Activated T-helper 2 cell treated with anti-CD3 and anti-CD28 coated beads, Interferon-gamma antibody, Interleukin-2, Interleukin-4, amounts not matched to agents 10 μg/mL and 5 μg/mL and 100 μg/mL, durations not matched to agents 14 hours and 24 hours and 36 hours (primary cell): ENCODE measurements at places on chromosomes 2 and 18. TPM values are rescaled to one million over a fixed set of nuclear protein-coding genes. Genes with fewer than 3 reads are reported as not detected.

Gene GNAL
- 0.14 and 0.52 TPM in 2 replicates for total RNA-seq

GRCh38 chr2:17578466-17578928, 38.0 kb downstream of the VSNL1 start:
- DNase-seq, result no peak

Gene CLEC4F
- total RNA-seq, result 0.11 TPM in 1 of 2 replicates, not detected in the other

GRCh38 chr2:68000170-68000825, 62.5 kb downstream of the C1D start:
- no peak for DNase-seq

DNA sequence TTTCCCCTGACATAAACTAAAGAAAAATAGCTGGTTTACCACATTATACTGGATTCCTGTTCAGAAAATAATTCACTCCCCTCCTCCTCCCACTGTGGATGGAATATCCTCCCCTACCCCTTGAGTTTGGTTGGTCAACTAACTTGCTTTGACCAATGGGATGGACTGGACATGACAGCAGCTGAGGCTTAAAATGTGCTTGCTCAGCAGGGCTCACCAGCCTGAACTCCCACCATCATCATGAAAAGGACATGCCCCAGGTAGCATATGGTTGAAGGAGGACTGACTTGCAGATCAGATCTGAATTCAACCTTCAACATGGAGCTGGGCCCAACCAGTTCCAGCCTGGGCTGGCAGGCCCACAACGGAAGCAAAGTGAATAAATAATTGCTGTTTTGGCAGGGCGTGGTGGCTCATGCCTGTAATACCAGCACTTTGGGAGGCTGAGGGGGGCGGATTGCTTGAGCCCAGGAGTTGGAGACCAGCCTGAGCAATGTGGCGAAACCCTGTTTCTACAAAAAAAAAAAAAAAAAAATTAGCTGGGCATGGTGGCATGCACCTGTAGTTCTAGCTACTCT, 284.4 kb downstream of the AFF3 start:
- DNase-seq, result no peak

Gene TTC39C
- 14.3 and 20.1 TPM in 2 replicates for total RNA-seq

DNA sequence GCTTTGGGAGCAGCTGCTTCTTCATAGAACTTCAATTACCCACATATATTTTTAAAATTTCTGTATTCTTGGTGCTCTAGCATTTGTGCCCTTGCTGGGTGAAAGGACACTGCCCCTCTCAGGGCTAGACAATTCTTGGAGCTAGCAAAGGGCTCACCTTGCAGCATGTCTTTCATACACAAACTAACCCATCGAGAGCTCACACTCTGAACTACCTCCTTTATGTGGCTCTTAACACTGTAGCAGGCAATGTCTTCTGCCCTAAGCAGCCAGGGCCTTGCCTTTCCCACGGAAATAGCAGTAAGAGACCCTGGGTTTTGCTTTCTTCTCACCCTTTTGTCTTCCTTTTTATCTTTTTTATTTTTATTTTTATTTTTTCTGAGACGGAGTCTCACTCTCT, 234.0 kb downstream of the ACTR3 start:
- DNase-seq, result no peak

GRCh38 chr2:121075641-121076497, 209.1 kb downstream of the TFCP2L1 start:
- no peak for DNase-seq

DNA sequence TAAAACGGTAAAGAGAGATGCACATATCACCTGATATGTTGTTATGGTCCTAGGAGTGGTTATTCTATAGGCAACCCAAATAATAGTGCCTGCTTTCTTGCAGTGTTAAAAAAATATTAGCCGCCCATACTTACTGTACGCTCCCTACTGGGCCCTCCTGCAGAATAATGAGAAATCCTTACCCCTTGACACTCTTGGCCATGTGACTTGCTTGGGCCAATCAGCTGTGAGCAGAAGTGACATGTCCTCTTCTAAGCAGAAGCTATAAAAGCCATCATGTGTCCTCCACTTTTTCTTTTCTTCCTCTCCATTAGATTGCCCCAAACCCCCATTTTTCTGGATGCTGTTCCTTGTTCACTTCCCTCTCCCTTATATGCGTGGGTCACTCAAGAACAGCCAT, 90.5 kb upstream of the SPRED2 start:
- DNase-seq, result no peak

Gene CTAGE1
- 0.07 TPM in 1 of 2 replicates, not detected in the other for total RNA-seq

- no peak for DNase-seq
Observed at GRCh38 chr18:3107740-3108151, 94.8 kb upstream of the LPIN2 start.

Gene SKA1
- total RNA-seq, result 23.5 and 23.6 TPM in 2 replicates

DNA sequence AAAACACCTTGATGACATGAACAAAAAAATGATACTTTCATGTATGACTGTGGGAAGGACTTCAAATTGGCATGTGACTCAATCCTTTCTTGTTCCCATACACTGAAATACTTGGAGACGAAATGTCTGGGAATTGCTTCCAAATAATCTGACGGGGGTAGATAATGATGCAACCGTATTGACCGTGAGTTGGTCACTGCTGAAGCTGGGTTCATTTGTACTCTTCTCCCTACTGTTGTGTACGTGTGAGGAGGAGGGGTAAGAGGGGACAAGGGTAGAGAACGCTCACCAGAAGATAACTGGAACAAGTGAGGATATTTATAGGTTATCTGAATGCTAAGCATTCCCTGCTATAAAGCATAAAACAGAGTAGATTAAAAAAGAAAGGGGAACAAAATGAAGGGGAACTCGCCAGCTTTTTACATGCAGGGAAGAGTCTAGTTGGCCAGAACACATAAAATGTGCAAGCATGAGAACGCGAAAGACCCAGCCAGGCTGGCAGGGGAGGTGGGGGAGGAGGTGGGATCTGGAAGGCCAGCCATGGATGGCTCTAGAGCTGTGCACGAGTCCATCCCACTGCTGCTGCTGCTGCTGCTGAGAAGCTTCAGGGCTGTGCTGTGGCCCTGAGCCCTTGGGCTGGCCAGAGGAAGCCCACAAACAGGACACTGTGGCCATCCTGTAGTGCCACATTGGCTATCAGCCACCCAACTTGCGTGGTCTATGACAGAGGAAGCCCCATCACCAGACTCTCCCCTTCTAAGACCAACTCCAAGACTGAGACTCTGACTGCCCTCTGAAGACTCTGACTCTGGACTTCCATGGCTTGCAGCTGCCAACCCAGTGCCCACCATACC, 15.2 kb upstream of the CETN1 start:
- DNase-seq, result no peak

Gene SLC4A3
- 0.07 and 0.14 TPM in 2 replicates for total RNA-seq

Gene CYP27A1
- total RNA-seq, result not detected in 2 replicates

GRCh38 chr2:151269798-151270568, 8.3 kb upstream of the RBM43 start:
- no peak for DNase-seq

GRCh38 chr2:226256237-226256636, 543.4 kb downstream of the IRS1 start:
- no peak for DNase-seq

Gene SLC5A7
- total RNA-seq, result not detected in 2 replicates

DNA sequence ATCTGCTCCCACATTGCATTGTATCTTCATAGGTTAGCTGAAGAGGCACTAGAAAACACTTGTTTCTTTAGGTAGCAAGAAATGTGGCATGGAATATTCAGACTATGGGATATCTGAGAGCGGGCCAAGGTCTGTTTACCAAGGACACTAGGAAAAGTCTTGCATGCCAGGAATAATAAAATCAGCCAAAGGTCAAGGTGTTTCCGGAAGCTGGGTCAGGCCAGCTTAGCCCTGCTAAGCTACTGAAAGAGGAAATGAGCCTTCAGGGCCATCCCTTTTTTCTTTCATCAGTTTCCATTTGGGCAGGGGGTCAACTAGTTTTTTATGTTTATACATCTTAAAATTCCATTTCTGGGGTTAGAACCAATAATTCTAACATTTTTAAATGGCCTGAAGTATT, 101.1 kb downstream of the DPP4 start:
- no peak for DNase-seq

- DNase-seq, result no peak
Observed at GRCh38 chr2:200397785-200398184, 91.3 kb downstream of the SPATS2L start.

DNA sequence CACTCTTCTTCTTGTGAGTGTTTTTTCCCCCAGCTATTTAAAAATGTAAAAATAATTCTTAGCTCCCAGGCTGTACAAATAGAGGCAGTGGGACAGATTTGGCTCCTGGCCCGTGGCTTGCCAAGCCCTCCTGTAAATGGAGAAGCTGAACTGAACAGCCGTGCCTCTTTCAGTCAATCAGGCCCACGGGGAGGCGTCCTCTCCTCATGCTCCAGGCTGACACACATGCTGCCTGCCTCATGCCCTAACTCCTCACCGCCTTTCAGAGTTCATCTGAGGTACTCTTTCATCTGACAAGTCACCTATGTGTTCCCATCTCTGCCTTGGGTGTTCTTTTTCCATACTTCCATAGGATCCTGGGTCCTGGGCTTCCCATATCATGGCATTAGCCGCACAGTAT, 58.9 kb downstream of the BMP10 start:
- no peak for DNase-seq

Gene SPATA3
- not detected in 2 replicates for total RNA-seq

GRCh38 chr2:11004199-11004598, 92.5 kb downstream of the KCNF1 start:
- DNase-seq, result no peak

Gene MYO5B
- total RNA-seq, result not detected in 2 replicates

DNA sequence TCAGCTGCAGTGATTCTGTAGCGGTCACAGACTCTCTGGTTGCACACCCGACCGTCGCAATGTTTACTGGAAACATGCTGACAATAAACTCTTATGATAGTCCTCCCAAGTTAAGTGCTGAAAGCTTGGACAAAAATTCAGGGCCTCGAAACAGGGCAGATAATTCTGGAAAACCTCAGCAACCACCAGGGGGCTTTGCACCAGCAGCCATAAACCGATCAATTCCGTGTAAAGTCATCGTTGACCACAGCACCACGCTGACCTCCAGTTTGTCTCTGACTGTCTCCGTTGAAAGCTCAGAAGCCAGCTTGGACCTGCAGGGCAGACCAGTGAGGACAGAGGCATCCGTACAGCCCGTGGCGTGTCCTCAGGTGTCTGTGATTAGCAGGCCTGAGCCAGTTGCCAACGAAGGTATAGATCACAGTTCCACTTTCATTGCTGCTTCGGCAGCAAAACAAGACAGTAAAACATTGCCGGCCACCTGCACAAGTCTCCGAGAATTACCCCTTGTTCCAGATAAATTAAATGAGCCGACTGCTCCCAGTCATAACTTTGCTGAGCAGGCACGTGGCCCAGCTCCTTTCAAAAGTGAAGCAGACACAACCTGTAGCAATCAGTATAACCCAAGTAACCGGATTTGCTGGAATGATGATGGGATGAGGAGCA, 166.1 kb downstream of the ASXL3 start:
- no peak for DNase-seq

GRCh38 chr2:182758379-182758778, 42.3 kb downstream of the DNAJC10 start:
- DNase-seq, result no peak

GRCh38 chr2:20291106-20291564, 59.5 kb downstream of the PUM2 start:
- no peak for DNase-seq

Gene PPM1B
- 43.6 and 45.9 TPM in 2 replicates for total RNA-seq

GRCh38 chr2:10473121-10473756, 25.1 kb upstream of the ODC1 start:
- DNase-seq, result no peak

DNA sequence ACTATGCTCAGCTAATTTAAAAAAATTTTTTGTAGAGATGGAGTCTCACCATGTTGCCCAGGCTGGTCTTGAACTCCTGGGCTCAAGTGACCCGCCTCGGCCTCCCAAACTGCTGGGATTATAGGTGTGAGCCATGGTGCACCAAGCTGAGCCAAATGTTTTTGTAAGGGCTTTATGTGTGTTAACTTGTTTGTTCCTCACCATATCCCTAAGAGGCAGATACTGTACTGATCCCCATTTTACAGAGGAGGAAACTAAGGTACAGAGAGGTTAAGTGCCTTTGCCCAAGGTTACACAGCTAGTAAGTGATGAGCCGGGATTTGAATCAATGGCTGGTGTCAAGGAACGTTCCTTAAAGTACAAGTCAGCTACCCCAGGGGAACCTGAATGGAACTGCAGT, 85.3 kb upstream of the KLF7 start:
- no peak for DNase-seq
